ENCODE measurements at places on chromosomes 16 and 17.

DNA sequence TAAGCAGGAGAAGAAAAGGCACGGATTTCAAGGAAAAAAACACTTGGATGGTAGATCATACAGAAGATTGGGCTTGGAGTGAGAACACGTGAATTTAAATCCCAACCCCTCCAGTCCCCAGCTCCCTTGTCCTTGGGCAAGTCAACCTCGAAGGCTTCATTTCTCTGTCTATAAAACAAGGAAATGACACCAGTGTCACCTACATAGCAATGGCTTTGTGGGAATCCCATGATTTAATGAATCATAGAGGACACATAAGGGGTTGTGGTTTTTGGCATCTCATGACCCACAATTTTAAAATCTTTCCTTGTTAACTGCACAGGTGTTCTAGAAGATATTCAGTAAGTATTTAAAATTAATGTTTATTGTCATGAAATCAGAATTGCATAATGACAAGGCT is 8.2 kb upstream of the CCL2 start:
- DNase-seq, result no peak

- DNase-seq, result no peak
These were observed 11.0 kb downstream of the C17orf67 start for GRCh38 chr17:56822725-56823124.

DNA sequence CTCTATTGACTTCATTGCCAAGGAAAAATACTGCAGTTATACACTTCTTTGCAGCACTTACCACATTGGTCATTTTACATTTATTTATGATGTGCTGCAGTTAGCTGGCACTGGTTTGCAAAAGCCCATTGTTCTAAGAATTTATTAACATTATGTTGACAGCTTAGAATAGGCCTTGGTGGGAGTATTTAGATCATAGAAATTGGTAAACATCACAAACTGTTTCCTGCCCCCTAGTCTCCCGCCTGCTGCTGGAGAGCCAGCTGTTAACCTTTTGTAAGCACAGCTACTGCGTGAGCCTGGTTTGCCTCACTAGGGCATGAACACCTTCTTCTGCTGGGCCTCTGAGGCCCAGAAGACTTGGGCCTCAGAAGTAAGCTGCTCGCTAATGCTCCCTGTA is 651.4 kb upstream of the GOT2 start:
- no peak for DNase-seq

DNA sequence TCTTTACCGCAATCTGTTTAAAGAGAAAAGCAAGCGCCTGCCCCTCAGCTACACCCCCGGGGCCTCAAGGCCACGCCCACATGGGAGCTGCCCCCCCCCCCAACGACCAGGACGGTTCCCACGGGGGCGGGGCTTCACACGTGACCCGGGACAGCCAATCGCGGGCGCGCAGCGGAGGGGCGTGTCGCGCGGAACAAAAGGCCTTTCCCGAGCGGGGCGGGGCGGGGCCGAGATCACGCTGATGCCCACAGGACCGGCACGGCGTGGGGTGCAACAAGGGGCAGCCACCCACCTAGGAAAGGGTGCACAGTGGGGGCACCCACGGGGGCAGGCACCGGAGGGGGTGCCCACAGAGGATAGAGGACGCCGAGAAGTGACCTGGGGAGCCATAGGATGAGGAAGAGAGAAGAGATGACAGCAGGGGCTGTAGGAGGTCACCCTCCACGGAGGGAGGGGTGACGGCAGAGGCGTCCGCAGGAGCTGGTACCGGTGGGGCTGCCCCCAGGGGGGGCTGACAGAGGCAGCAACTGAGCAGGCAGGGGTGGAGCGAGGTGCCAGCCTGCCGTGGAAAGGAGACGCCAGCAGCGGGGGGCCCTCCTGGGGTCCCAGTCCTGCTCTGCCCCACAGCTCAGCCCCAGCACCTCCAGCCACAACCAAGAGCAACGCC is 6.2 kb downstream of the UNKL start:
- DNase-seq, result peak; percentile 94

DNA sequence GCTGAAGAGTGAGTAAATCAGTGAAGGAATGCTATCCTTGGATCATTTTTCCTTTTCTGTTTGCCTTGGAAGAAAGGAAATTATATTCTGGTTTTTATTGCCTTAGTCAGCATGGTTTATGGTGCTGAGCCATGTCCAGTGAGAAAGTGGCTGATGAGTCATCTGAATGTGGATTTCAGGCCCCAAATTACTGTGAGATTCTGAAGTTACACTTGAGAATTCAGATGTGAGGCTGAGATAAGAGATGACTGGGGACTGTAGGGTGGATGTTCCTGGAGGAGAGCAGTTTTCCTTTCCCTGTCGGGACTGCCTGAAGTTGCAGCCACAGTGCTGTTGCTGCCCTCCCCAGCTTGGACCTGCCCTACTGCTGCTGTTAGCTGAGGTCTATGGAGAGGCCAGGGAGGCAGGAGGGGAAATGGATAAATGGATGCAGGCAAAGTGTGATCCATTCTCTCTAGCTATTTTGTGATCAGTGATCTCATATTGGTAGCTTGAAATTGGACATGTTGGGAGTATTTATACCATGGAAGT is 4.2 kb upstream of the MAP3K14 start:
- peak; percentile 17 for DNase-seq

DNA sequence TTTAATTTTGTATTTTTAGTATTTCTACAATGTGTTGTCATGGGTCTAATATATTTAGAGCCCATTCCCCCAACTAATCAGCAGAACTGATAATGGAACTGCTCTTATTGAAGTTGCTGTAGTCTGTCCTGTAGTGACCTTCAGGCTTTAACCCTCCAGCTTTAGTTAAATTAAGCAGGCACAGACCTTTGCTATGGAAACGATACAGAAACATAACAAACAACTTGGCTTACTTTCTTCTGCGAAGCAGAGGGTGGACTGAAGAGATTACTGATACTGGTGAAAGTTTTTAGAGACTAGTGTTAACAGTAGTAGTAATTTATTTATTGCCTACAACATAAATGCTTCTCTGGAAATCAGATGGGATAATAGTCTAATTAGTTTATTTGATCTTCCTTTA is 61.4 kb downstream of the NFATC3 start:
- DNase-seq, result no peak

- DNase-seq, result no peak
These were observed 1447.4 kb upstream of the GOT2 start for GRCh38 chr16:60181536-60181935.

DNA sequence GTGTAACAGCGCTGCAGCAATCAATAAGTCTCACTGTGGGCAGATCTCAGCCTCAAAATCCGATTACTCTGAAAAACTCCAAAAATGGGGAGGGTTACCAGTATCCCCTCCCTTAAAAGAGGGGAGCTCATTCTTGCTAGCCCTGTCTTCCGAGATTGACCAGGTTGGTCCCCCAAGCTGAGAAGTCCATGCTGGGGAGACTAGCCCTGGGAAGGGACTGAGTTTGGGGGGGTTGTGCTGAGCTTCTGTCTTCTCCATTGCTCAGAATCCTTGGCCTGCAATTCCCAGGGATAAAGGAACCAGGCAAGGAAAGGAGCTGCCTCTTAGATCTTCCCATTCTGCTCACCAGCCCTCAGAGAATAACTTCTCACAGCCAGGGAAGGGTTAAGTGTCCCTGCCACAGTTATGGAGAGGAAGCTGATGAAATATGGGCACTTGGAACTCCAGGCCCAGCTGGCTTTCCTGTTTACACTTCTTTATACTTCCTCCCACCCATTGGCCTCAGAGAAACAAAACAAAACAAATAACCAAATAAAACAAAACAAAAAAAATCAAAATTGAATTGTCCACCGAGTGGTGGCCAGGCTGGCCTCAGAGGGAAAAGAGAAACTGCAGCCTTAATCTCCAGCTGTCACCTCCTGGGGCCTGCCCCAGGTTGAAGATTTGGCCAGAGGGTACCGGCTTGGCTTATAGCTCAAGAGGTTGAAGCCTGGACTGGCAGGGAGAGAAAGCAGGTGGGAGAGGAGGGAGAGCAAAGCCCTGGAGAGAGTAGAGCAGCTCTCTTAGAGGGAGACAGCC is 2.6 kb downstream of the HOXB3 start:
- DNase-seq, result no peak

DNA sequence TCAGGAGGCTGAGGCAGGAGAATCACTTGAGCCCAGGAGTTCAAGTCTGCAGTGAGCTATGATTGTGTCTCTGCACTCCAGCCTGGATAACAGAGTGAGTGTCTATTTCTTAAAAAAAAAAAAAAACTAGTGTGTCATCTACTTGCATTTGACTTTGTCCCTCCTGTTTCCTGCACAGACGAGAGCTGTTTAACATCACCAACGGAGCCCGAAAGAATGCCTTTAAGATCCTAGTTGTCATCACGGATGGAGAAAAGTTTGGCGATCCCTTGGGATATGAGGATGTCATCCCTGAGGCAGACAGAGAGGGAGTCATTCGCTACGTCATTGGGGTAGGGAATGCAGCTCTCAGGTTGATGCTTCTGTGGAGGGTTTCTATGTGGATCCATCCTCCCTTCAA is 13.4 kb downstream of the ITGAM start:
- DNase-seq, result no peak

GRCh38 chr16:83117810-83118209 is 491.0 kb downstream of the CDH13 start:
- DNase-seq, result no peak
